Epithelial cell of alveolus of lung (primary cell): ENCODE measurements at places on chromosomes 6 and 20. TPM values are rescaled to one million over a fixed set of nuclear protein-coding genes. Genes with fewer than 3 reads are reported as not detected.

The CDH26 gene
- total RNA-seq = not detected in 2 replicates

The CPXM1 gene
- total RNA-seq = 3.0 and 11.1 TPM in 2 replicates

The TMEM14A gene
- total RNA-seq = 25.7 and 41.5 TPM in 2 replicates

The ADAM33 gene
- total RNA-seq = 1.7 and 14.5 TPM in 2 replicates

The LY86 gene
- not detected in 2 replicates for total RNA-seq

The DPPA5 gene
- total RNA-seq = not detected in 2 replicates

The GATA5 gene
- 0.32 TPM in 1 of 2 replicates, not detected in the other for total RNA-seq

The SLC32A1 gene
- total RNA-seq = not detected in 2 replicates

The KHDC1 gene
- total RNA-seq = 3.5 and 4.2 TPM in 2 replicates

The RNF114 gene
- 102 and 130 TPM in 2 replicates for total RNA-seq

The PREX1 gene
- 2.8 and 8.0 TPM in 2 replicates for total RNA-seq

The ZBTB22 gene
- 17.6 and 20.3 TPM in 2 replicates for total RNA-seq

The TBX18 gene
- total RNA-seq = 2.7 and 7.0 TPM in 2 replicates

The CNR1 gene
- total RNA-seq = 0.64 TPM in 1 of 2 replicates, not detected in the other

The LPIN3 gene
- 3.4 and 13.9 TPM in 2 replicates for total RNA-seq

The SIRPB2 gene
- not detected in 2 replicates for total RNA-seq

The LY6G6D gene
- total RNA-seq = not detected in 2 replicates

The RAMACL gene
- 0.26 and 0.96 TPM in 2 replicates for total RNA-seq

The NEU1 gene
- total RNA-seq = 47.8 and 53.7 TPM in 2 replicates

The PHACTR2 gene
- 19.0 and 38.7 TPM in 2 replicates for total RNA-seq

The GSTA2 gene
- not detected in 2 replicates for total RNA-seq

The OR2H2 gene
- total RNA-seq = not detected in 2 replicates

The BCAS1 gene
- total RNA-seq = not detected in 2 replicates

The COL20A1 gene
- not detected in 2 replicates for total RNA-seq

The APOBEC2 gene
- not detected in 2 replicates for total RNA-seq

The RAB44 gene
- total RNA-seq = 0.13 and 0.40 TPM in 2 replicates
